ENCODE measurements at places on chromosomes 5 and 9. TPM values are rescaled to one million over a fixed set of nuclear protein-coding genes. Genes with fewer than 3 reads are reported as not detected.

- no peaks in the 10 kb centered on the region for H3K4me1 ChIP-seq
- DNase-seq, result no peak
- H3K27ac ChIP-seq, result no peak overlapping the region
- no peak overlapping the region for H3K4me3 ChIP-seq
- no peaks in the 10 kb centered on the region for H3K36me3 ChIP-seq
- no peaks in the 10 kb centered on the region for H3K27me3 ChIP-seq
These were observed 119.6 kb upstream of the SLC12A2 start for GRCh38 chr5:127963931-127964330.

DNA sequence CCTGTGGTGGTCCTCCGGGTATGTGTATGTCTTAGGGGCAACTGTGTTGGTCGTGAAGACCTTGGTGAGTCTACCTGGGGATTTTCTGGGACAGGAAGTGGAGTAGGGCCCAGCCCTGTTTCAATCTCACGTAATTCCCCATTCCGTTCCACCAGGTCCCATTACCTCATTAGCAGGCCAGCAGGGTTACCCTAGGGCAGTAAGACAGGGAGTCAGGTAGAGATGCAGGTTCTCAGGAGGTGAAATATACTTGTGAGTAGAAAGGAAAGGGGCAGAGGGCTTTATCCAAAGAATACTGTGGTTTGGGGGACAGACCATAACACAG, 56.5 kb downstream of the MACROH2A1 start:
- H3K4me1 ChIP-seq, result no peaks in the 10 kb centered on the region
- DNase-seq, result no peak

DNA sequence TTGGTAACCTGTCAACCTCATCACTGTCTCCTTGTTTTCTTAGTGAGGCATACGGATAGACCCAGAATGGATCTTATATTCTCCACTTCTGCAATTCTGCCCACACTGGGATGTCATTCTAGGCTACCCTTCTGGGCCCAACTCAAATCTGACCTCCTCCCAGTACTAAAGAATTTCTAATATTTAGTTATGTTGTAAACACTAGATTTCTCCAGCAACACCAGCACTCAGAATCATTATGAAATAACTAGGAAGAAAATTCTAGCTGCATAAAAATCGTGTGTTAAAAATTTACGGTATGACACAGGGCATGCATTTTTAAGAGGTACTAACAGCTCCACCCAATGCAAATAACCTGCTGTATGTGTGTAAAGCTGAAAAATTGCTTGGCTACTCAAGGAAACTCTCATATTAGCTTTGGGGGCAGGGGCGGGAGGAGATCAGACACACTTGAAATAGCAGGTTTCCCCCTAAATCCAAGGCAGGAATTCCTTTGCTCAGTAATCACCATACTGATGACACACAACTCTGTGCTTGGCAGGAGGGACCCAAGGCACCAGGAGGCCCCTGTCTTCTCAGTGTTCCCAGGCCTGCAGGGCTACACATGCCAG, 27.3 kb downstream of the MACROH2A1 start:
- H3K36me3 ChIP-seq, result peaks cover 66% of the 10 kb centered on the region
- H3K27ac ChIP-seq, result no peak overlapping the region
- H3K4me1 ChIP-seq, result peaks cover 26% of the 10 kb centered on the region
- H3K4me3 ChIP-seq, result no peak overlapping the region
- DNase-seq, result no peak

Gene GARNL3
- 1.8 TPM for total RNA-seq

Gene IL3
- total RNA-seq, result not detected

Gene MATR3
- total RNA-seq, result 401 TPM

DNA sequence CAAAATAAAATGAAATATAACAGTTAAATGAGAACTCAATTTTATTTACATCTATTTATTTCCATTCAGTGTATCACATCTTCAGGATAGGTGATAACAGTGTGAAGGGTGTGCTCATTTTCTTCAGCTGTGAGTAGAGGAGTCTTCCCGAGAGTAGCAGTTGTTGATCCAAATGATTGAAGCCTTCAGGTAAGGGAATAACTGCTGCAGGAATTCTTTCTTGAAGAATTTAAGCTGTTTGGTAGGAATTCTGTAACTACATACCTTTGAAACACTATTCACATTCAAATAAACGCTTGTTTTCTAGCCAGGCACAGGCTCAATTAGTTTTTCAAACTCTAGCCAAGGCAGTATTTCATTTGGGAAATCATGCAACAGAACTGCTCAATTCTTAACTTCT, 15.3 kb downstream of the SRP19 start:
- no peaks in the 10 kb centered on the region for H3K27me3 ChIP-seq
- H3K4me3 ChIP-seq, result no peak overlapping the region
- H3K4me1 ChIP-seq, result peaks cover 29% of the 10 kb centered on the region
- H3K36me3 ChIP-seq, result peaks cover 30% of the 10 kb centered on the region

DNA sequence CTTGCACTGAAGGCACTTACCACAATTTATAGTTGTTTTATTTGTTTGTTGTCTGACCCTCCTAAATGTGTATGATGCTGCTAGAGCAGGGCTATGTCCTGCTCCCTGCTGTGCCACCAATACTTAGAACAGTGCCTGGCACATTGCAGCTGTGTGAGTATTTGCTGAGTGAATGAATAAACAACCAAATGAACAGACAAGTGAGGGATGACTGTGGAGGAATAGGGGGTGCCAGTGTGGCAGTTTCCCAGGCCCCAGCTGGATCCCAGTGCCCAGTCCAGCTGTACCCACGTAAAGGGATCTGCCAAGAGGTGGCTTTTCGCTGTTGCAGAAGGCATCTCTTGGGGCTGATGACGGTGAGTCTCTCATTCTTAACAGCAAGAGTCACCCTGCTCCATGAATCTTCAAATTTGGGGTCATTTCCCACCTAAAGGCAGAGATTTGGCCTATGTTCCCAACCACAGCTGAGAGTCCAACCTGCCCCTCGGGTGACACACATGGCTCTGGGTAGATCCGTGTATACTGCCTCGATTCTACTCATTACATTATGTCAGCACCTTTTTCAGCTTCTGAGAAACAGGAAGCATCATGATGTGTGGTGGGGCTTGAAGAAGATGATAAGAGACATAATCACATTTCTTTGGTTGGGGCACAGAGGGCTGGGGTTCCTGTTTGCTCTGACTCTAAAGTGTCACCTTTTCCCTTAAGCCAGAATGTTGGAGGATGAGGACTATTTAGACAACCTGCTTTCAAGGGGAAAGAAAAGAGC, 14.3 kb downstream of the IL5 start:
- H3K4me1 ChIP-seq, result peaks cover 15% of the 10 kb centered on the region
- H3K36me3 ChIP-seq, result no peaks in the 10 kb centered on the region
- H3K4me3 ChIP-seq, result no peak overlapping the region
- H3K27ac ChIP-seq, result no peak overlapping the region
- no peak for DNase-seq

Data from CD4-positive, alpha-beta T cell (primary cell).